ENCODE measurements at places on chromosomes 1 and 21.

DNA sequence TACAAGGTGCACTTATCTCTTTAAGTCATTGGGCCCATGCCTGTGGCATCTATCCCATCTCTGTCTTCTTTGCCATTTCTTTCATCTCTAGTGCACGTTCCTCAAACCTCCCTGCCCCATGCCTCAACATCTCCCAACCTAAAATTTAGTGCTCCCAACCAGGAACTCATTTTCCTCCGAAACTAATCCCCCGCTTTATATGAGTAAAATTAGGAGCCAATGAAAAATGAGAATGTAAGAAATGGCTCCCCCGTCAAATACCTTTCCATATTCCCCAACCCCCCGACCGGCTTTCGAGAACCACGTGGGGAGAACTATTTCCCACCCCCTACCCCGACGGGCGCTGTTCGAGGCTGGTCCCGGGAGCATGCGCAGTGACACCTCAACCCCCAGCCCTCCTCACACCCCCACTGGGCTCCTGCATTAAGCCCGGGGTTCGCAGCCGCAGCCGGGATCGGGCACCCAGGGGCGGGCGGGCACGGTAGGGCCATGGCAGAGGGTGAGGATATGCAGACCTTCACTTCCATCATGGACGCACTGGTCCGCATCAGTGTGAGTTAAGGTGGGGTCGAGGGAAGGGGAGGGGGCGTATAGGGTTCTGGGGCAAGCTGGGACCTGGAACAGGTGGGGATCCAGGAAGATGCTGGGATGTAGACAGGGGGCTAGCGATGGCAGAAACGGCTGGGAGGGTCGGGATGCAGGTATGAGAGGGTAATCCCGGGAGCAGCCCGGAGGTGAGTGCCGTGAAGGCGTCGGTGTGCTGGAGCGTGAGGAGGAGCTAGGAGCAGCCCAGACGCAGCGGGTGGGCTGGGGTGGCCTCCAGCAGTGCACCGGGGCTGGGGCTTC, at the start of gene TRIM46:
Gene TRIM46, plus strand, starts transcription at position 372 of the 846 bp plus-strand sequence. Its CDS starts 118 bp downstream, at position 490.
- no peak for DNase-seq

DNA sequence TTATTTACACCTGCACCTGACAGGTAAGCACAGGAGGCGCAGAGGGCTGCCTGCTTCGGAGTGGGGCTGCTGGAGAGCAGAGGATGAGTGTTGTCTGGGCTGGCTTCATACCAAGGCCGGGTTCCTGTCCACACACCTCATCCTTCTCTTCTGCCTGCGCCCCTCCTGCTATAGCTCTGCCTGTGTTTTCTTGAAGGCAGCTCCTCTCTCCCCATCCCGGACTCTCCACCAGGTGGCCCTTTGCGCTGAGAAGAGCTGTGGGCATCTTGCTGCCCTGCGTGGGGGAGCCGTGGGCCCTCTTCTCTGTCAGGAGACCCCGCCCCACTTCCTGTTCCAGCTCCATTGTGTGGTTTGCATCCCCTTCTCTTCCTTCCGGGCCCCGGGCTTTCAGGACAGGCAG, 35.0 kb downstream of the ARHGEF10L start:
- DNase-seq, result no peak

DNA sequence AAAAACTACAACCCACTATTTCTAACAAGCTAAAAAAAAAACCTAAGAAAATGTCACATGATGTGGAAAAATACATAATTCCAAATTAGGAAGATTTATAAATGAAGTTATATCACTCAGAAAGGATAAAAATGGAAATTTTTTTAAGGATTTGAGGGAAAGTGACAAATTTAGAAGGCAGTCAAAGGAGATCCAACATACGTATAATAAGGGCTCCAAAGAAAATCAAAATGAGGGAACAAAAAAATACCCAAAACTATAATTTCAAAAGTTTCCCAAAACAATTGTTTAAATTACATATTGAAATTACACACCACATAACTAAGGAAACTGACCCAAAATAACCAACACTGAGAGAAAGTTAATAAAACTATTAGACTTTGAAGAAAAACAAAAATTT, 381.1 kb upstream of the KAZN start:
- no peak for DNase-seq

GRCh38 chr1:101526813-101527212, 290.0 kb downstream of the S1PR1 start:
- DNase-seq, result no peak

- DNase-seq, result no peak
Observed at GRCh38 chr21:38950435-38951094, 144.8 kb downstream of the ETS2 start.

DNA sequence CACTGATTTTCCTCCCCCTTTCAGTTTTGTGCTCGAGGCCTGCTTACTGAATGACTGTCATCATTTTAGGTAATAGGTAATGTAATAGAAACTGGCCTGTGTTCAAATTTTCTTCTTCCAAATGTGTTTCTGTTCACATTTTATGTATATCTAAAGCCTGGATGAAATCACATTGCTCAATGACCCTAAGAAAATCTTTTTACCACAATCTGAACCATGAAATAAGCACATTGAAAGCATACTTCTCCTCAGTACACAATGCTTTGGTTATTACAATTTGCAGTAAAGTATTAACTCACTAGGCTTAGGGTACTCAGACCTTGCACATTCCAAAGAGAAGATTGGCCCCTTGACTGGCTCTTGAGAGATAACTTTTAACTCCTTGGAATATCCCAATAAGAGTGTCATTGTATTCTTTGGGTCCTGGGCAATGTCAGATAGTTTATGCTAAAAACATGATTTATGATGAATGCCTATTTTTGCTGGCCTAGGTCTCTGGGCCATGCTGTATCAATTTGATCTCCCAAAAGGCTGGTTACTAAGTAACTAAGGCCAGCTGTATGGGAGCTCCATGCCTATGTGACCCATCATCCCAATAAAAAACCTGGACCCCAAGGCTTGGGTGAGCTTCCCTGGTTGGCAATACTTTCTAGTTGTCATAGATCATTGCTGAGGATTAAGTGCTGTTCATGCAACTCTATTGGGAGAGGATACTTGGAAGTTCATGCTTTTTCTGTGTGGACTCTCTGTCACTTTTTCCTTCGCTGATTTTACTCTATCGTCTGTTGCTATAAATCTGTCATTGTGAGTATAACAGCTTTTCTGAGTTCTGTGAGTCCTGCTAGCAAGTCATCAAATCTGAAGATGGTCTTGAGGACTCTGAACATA, 293.9 kb downstream of the GRIK1 start:
- DNase-seq, result no peak

DNA sequence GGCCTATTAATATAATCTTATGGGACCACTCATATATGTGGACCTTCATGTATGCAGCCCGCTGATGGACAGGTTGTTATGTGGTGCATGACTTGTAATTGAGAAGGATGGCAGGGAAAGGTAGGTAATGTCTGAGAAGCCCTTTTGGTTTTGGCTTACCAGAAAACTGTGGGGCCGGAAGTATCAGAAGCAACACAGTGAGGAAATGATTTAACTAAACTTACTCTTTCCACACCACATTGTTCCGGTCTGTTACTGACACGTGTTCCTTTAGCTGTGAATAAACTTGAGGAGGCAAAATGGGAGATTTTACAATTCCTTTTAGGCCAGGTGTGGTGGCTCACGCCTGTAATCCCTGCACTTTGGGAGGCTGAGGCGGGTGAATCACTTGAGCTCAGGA, 32.4 kb downstream of the KIF1B start:
- DNase-seq, result no peak

GRCh38 chr1:55478742-55479141, 263.6 kb upstream of the USP24 start:
- DNase-seq, result peak; percentile 10

- no peak for DNase-seq
Observed at GRCh38 chr1:57063406-57064125, 97.8 kb upstream of the C8B start.

GRCh38 chr1:232728507-232729263, 76.5 kb upstream of the MAP10 start:
- no peak for DNase-seq

- DNase-seq, result no peak
Observed at GRCh38 chr1:9422911-9423505, 116.3 kb upstream of the SLC25A33 start.

GRCh38 chr1:183096894-183097293, 73.7 kb downstream of the LAMC1 start:
- DNase-seq, result peak; percentile 16

Data from HAP-1 (cell line).